Dermis blood vessel endothelial cell (primary cell): ENCODE measurements at places on chromosomes 12 and 14. TPM values are rescaled to one million over a fixed set of nuclear protein-coding genes. Genes with fewer than 3 reads are reported as not detected.

- DNase-seq, result no peak
Measured at GRCh38 chr14:99268810-99269707, 2.9 kb downstream of the BCL11B start.

DNA sequence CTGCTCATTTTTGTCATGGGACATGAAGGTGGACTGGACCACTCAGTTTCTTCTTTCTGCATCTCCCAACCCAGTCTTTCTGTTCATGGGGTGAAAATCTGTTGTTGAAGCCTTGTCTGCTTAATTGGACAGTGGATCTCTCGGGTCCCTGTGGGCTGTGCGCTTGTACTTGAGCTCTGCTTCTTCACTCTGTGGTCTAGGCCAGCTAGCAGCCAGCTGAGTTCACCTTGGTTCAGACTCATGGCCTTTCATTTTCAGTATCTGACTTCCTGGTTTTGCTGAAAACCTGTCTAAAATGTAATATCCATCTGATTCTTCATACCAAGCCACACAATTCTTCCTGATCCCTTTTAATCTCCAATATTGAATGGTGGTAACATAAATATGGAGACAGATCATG lies 117.2 kb downstream of the LRRK2 start:
- DNase-seq, result no peak

DNA sequence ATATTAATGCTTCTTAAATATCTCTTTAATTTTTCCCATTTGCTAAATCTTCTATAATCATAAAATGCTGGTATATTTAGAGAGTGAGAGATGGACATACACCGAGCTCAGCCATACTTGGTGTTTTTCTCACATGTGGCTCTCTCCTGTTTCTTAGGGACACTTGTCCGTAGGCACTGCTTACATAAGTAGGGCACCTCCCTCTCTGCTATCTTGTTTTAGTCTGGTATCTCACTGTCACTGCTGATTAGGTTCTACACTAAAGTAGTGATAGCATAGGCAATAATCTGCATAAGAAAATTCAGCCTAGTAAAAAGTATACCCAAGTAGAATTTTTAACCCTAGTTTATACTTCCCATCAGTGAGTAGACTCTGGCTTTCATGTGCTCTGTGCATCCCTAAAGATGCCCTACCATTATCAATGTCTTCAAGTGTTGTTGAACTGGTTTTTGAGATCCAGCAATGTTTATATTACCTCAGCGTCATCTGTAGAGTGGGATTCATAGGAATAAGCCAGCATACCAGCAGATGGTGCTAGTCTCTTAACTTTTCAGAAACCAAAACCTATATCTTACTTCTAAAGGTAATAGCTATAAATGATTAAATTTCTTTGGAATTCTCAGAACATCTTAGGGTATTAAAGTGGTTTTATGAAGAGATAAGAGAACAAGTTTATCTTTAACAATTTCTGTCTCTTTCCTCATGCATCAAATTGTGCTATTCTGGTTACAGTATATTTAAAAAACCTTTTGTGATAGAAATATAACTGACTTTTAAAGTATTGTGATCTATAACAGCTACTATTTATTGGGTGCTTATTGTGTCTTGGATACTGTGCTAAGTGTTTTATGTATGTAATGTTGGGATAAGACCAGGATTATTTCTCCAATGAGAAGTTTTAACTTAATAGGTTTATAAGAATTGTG lies 32.9 kb downstream of the ARID2 start:
- DNase-seq, result peak; percentile 78

DNA sequence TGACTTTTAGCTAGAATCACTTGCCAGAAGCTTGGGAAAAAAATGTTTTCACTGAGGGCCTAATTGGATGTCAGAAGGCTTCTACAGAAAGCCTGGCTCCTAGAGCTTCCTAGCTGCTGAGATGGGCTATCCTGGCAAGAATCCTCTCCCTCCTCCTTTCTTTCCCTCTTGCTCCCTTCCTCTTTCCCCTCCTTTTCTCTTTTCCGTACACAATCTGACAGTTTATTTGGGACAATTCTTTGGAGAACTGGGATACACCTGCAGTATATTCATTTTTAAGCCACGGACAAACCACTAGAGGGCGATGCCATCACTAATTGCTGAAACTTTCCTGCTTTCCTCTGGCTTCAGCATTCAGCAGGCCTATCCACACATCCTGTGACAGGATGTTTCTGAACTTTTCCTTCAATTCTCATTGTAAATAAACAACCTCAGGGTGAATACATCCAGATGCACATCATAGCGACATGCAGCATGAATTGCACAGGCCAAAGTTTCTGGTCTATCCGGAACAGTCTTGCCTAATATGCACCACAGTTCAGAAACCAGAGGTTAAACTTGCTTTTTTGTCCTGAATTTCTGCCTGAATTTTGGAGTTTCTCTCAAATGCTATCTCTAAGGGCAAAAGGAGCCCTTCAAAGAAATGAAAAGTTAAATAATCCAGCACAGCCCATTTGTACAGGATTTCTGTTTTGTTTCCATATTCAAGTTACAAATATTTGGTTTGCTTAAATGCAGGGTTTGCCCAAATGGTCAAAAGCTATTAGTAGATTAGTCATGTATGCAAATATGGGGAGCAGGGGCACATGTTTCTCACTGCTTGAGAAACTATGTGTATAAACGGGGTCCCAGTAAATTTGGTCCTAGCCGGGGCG lies 142.8 kb downstream of the PAWR start:
- DNase-seq, result peak; percentile 92

Gene NXPH4
- 0.51 TPM in 1 of 2 replicates, not detected in the other for total RNA-seq

GRCh38 chr14:20781803-20782202 lies 735 bp downstream of the RNASE6 start:
- DNase-seq, result no peak

DNA sequence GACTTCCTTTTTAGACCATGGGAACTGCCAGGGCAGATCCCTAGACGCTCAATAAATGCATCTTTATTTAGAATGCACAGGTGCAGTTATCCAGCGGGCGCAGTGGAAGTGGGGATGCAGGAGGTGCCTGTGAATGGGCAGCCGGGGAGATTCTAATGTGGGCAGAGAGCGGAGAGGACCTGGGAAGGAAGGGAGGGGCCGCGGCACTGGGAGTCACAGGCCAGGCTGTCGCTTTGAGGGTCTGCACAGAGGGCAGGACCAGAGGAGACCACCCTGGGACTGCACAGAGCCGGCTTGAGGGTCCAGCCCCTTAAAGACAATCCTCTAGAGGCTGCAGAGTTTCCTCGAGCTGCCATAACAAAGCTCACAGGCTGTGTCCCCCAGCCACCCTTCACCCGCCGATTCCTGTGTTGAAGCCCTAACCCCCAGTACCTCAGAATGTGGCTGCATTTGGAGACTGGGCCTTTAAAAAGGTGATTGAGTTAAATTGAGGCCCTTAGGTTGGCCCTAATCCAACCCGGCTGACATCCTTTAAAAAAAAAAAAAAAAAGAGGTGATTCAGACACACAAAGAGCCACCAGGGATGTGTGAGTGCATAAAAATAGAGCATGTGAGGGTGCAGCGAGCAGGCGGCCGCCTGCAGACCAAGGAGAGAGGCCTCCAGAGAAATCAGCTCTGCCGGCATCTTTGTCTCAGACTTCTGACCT lies 44.4 kb upstream of the PPP2R5C start:
- no peak for DNase-seq

DNA sequence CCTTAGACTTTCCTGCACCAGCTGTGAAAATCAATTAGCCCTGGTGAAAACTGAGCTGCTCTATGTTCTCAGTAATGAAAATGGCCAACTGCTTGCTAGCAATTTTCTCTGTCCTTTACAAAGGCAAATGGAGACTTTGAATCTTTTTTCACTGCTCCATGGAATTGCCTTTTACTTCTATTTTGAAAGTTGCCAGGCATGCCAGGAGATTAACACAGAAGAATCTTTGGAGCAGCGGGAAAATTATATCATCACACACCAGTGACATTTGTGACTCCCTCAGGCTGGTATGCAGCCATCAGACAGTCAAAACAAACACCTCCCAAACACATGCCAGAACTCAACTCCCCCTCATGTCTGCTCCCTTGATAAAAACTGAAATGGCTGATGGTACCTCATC lies 872.0 kb upstream of the FLRT2 start:
- DNase-seq, result no peak

Gene NID2
- total RNA-seq, result 19.6 and 39.2 TPM in 2 replicates

DNA sequence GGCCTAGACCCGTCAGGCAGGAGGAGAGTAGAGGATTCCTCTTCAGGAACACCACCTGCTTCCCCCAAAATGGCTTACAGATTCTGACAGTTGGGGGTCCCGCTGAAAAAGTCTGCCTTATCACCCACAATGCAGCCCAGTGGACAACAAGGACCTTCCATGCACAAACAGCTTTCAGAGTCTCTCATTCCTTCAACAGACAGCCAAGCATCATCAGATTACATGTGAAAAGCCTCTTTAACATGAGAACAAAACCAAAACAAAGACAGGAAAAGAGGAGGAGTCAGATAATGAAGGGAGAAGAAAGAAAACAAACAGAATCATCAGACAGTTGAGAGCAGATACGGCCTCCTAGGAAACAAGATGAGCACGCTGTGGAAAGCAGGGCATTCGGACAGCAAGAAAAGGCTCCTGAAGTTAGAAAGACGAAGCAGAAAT lies 18.3 kb downstream of the KCTD10 start:
- peak; percentile 47 for DNase-seq

GRCh38 chr12:44708218-44708617 lies 167.9 kb downstream of the NELL2 start:
- no peak for DNase-seq

GRCh38 chr12:56787498-56787897 lies 24.4 kb downstream of the HSD17B6 start:
- DNase-seq, result no peak

DNA sequence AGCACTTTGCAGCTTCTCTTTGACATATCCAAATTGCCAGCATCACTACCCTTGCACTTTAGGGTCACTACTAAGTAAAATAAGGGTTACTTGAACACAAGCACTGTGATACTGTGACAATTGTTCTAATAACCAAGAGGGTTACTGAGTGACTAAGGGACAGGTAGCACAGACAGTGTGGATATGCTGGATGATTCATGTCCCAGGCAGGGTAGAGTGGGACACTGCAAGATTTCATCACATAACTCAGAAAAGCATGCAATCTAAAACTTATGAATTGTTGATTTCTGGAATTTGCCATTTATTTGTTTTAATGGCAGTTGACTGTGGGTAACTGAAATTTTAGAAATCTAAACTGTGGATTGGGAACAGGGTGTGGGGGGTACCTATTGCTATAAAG lies 218.8 kb downstream of the KITLG start:
- no peak for DNase-seq

- no peak for DNase-seq
Measured at GRCh38 chr14:69246331-69246730, 13.6 kb upstream of the GALNT16 start.

GRCh38 chr12:21627924-21628323 lies 23.3 kb upstream of the GYS2 start:
- no peak for DNase-seq

- no peak for DNase-seq
Measured at GRCh38 chr12:64808110-64808509, 16.3 kb upstream of the TBC1D30 start.

Gene ACSM4
- total RNA-seq, result not detected in 2 replicates

Gene SDSL
- total RNA-seq, result 2.4 and 3.3 TPM in 2 replicates

DNA sequence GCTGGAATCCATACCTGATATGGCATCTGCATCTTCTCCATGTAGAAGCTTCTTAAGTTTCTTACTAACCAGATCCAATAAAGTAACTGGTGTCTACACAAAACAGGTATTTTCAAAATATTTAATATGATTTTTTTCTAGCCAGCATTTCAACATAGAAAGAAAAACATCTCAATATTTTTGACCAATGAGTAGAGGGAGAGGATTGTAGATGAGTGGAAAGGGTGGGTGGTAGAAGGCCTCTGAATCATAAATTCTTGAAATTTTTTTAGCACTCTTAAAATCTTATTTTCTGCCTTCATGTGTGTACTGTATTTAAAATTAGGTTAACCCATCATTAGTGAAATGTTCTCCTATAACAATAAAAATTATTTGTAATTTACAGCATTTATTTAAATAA lies 18.0 kb downstream of the DEPDC4 start:
- no peak for DNase-seq

DNA sequence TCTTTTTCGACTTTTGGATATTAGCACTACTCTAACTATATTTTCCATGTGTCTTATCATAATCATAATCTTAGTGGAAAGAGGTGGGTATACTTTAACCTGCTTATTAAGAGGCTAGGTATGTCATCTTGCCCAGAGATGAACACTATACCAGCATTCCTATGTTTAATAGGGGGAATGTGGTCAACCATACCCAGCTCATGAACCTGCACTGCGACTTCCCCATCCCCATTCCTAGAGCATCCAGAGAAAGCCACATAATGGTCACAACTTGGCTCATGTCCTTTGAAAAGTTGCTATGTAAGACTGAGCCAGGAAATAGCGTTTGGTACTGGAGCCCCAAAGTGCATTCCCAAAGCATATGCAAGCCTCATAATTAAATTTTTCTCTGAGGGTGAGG lies 55.2 kb downstream of the TMCC3 start:
- DNase-seq, result peak; percentile 7

DNA sequence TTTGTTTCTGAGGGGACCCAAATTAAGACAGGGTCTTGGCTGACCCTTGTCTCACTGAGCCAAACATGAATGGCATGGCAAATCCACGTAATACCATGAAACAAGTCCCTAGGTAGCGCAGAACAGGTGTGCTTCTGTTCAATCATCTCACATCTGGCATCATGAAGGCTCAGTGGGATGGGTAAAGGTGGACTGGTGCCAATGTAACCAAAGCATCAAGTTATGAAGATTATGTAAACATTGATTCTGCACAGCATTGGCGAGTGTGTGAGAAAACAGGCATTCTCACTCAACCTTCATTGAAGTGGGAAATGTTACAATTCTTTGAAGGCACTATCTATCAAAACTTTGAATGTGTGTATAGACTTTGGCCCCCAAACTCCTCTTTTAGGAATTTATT lies 41.9 kb downstream of the PTGER2 start:
- no peak for DNase-seq

Gene RNF212B
- not detected in 2 replicates for total RNA-seq

Gene OTOGL
- 0.17 and 1.2 TPM in 2 replicates for total RNA-seq

Gene GYS2
- not detected in 2 replicates for total RNA-seq

DNA sequence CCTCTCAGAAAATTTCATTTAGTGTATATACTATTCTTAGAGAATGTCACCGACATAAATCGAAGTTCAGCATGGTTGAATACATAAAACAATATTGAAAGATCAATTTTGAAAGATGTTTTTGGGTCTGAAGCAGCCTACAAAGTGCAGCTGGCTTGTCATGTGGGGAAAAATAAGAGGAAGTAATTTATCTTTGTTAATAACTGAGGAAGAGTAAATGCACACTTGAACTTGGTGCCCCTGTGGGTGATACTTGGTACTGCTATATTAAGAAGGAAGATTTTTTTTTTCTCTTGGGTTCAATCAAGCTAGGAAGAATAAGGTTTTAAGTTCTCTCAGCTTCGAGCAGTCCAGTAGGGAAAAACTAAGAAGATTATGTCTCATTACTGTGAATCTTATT lies 661.3 kb downstream of the RPL10L start:
- DNase-seq, result no peak
